Iris pigment epithelial cell (primary cell): ENCODE measurements at places on chromosomes 5 and 9.

- DNase-seq: no peak
Observed at GRCh38 chr5:543755-544674, 19.8 kb upstream of the SLC9A3 start.

DNA sequence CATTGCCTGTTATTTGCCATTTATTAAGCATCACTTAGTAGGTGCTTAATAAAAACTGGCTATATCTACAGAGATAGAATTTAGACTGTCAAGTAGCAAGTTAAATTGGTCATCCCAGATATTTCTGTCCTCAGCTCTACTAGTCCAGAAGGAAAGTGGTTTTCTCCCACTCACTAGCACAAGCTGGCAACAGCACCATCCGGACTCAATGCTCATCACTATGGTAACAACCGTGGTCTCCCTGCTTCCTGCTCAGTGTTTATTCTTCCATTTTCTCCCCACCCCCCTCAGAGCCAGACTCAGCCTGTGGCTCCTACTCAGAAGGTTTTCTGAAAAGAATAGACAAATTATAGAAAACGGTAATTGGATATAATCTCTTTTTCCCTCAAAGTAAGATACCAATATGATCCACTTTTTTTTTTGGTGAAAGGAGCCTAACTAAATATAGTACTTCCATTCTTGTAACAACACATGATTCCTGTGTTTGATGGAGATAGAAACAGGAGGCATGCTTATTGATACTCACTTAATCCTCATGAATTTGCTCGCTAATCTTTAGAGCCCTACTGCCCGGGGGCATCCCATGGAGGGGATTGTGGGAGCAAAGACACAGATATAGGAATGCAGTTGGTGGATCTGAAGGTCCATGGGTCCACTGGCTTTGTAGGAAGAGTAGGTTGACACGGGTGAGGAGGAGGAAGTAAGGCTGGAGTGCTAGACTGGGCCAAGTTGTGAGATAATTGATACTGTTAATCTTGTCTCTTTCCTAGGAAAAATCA lies 191.4 kb downstream of the MAN2A1 start:
- DNase-seq: peak; percentile 33

- DNase-seq: no peak
Observed at GRCh38 chr9:87294126-87294525, 203.5 kb upstream of the DAPK1 start.

GRCh38 chr9:104256031-104256695 lies 162.1 kb downstream of the SMC2 start:
- peak; percentile 42 for DNase-seq

DNA sequence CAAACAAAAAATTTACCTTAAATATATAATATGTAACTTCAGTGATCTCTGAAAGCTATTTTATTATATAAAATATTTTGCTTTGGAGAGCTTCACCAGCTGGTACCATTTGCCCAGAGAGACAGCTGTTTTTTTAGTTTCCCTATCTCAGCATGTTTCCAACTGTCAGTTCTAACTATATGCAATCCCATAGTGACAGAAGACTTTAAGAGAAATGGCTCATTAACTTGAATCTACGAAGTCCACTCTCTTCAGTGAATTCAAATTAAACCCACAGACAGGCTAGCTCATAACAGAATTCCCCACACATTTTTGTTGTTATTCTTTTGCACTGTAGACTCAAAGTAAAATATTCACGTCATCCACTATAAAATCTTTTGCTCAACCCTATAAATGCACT lies 251.8 kb upstream of the POU5F2 start:
- no peak for DNase-seq

- peak; percentile 92 for DNase-seq
Observed at GRCh38 chr5:149030392-149030791, 32.5 kb downstream of the SH3TC2 start.

DNA sequence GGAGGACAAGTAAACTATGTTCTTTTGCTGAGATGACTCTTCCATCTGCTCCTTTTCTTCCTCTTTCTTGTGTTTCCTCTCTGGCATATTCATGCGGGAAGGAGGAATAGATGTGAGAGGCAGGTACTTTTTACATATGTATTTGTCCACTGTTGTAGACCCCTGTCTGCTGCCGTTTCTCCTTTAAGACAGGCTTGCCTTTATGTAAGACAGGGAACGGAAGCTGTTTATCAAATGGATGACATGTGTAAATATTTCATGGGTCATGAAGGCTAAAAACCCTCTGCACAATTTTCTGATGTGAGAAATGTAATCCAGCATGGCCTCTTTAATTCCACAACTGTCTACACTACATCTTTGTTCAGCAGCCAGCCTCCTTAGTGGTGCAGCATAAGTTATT lies 1525.5 kb upstream of the NUDT12 start:
- DNase-seq: no peak

- no peak for DNase-seq
Observed at GRCh38 chr9:6641056-6641455, 4.5 kb downstream of the GLDC start.

- no peak for DNase-seq
Observed at GRCh38 chr5:43461066-43461465, 22.6 kb downstream of the TMEM267 start.
